BJ (cell line): ENCODE measurements at places on chromosomes 12 and 14.

GRCh38 chr14:58946431-58946830 lies 242.0 kb upstream of the DAAM1 start:
- no peak for DNase-seq

GRCh38 chr14:53368066-53368465 lies 214.9 kb upstream of the DDHD1 start:
- no peak for DNase-seq

DNA sequence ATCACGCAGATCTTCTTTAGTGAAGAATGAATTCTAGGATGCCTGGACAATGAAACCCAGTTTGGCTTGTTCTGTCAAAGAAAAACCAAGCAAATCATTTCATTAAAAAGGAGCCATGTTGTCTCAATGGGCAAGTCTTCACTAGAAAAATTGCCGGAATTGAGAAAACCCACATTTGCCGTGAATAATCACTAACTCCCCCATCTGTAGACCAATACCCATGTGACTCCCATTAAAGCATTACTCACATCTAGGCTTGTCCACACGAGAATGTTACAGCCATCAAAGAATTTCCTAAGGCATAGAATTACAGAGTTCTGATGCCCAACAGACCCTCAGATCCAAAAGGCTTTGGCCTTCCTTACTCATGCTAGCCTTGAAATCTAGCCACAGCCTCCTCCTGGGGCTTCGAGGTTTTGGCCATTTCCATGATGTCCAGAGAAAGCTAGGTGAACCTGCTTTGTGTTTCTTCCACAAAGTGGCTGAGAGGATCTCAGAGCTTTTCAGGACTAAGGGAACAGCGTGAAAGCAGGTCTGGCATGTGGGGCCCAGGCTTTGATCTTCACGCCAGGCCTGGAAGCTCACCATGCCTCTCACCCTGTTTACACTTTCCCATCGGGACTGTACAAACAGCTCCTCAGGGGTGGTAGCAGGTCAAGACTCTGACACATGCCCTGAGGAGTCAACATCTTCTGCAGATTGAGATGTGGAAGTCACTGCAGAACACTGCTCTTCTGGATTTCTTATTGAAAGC lies 12.1 kb downstream of the SLC7A8 start:
- peak; percentile 71 for DNase-seq

- no peak for DNase-seq
These were observed 13.3 kb upstream of the BDKRB2 start for GRCh38 chr14:96191353-96191752.

GRCh38 chr12:104478396-104479122 lies 21.8 kb downstream of the CHST11 start:
- DNase-seq = no peak

GRCh38 chr12:55074806-55075205 lies 51.4 kb upstream of the OR9K2 start:
- DNase-seq = no peak

DNA sequence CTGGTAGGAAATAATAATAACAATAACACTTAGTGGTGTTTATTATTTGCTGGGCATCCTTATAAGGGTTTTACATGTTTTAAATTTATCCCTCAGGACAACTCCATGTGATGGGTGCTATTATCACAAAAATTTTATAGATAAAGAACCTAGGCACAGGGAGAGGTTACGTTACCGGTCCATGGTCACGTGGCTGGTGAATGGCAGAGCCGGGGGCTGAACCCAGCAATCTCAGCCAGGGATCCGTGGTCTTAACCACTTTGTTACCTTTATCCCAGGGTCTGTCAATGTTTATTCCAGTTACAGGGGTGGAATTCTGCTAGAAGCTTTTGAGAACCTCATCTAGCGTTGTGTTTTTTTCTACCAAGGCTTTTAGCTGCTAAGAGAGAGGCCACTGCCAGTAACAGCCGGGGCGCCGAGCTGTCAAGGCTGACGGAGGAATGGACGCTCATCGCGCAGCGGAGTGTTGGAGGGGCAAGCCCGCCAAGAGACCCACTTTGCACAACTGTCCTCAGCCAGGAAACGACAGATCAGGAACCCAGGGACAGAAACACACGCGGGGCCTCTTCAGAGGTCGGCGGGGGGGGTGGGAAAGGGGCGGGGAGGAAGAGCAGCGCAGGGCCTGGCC lies 418 bp downstream of the AMN1 start:
- DNase-seq = no peak

- no peak for DNase-seq
These were observed 44.4 kb downstream of the IGF1 start for GRCh38 chr12:102435827-102436436.

DNA sequence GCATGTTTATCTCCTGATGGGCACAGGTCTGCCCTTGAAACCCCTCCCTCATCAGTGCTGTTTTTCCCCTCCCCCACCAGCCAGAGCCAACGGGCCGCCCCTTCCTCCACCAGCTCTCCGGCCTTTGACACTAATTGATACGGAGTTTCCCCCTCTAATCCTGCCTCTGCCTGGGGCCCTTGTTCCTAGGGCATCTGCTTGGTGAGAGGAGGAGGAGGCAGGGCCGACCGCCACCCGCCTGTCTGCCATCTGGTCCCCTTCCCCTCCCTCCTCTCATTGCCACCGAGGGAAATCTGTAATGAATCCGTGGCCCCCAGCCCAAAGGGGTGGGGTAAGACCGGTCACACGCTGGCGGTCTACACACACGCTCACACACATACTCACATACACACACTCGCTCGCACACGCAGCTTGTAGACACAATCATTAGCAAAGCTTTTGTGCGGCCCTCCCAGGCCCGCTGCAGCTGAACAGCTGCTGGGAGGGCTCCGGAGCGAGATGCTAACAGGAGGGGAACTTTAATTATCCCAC lies 27.4 kb downstream of the SRRM4 start:
- DNase-seq = no peak

GRCh38 chr14:40119321-40119720 lies 687.1 kb upstream of the FBXO33 start:
- no peak for DNase-seq

DNA sequence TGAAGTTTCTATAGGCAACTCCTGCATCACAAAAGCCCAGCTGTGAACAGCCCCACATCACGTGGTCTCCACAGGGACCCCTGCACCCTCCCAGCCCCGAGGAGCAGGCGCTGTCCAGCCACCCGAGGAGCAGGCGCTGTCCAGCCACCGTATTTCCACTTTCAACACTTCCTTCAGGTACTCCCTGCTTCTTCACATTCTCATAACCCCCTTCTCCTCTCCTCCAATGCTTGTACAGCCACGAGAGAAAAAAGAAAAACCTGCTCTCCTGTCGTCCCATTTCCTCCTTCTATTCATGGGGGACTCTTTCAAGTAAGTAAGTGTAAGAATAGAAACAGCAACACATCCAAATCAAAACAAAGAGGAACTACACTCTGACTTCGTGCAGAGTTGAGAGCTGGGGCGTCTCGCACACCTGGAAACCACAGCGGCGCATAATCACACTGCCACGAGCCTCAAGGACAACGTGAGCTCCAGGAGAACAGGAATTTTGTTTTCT lies 11.9 kb downstream of the CDC42BPB start:
- no peak for DNase-seq

DNA sequence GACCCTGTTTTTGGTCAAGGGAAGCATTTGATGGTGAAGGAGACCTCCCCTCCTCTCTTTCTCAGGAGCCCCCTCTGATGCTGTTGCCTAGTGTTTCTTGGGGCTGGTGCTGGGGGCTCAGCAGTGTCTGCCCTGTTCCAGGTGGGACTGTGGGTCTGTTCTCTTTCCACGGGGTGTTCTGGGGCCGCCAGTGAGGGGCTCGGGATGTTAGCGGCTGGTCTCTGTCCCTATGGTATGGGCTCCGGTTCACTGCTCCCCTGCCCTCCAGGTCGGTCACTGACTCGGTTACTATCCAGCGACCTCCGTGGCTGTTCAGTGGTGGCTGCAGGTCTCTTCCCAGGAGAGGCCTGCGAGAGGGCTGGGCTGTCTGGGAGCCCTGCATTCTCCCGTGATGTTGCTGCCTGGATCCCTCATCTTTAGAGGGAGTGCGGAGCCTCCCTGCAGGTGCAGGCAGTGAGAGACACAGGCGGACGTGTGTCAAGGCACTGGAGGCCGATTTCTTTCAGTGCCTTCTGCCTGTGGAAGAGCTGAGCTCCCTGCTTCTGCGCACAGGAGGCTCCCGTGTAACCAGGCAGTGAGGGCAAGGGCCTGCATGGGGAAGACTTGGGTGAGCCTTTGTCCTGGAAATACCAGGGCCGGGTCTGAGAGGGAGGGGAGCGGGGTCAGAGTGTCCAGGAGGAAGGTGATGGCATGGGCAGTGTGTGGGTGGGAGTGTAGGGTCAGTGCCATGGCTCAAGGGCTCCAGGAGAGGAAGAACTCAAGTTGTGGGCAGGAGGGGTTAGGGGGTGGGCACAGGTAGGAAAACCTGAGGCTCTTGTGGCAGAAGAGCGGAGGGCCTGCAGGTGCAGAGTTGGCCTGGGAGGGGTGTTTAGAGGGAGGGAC lies 362.6 kb downstream of the TMEM121 start:
- no peak for DNase-seq

GRCh38 chr14:104093366-104094055 lies 8.0 kb downstream of the ASPG start:
- DNase-seq = no peak

- no peak for DNase-seq
These were observed 12.6 kb upstream of the RNASE4 start for GRCh38 chr14:20671597-20672283.

DNA sequence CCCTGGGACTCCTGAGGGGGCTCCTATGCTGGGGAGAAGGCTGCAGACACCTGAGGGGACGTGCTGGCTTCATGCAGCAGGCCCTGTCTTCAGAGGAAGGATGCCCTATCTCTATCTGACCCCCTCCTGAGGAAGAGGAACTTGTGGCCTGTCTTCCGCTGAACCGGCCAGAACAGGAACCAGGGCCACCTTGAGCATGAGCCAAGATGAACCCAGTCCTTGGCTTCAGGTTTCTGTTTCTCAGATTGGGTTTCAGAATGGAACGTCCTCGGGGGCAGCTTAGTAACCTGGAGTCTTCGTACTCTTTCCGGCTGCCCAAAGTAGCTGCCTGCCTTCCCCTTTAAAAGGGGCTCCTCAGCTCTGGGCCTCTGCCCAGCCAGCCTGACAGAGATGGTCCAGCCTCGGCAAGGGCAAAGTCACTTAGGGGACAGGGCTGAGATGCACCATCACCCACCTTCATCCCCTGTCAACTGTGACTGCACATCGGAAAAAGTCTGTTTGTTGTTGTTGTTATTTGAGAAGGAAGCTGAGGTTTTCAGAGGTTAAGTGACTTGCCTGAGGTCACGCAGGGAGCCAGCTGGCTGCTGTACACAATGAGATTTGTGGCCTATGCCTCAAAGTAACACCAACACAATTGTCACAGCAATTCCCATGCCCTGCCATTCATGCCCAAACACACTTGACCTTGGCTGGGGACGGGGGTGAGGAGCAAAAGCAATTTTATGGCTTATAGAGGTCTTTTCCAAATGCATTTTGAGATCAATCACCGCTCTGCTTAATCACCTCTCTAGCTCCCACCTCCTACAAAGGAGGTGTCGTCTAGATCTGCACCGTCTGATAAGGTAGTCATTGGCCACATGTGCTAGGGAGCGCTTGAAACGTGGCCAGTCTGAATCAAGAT lies 13.4 kb downstream of the ASB2 start:
- no peak for DNase-seq

DNA sequence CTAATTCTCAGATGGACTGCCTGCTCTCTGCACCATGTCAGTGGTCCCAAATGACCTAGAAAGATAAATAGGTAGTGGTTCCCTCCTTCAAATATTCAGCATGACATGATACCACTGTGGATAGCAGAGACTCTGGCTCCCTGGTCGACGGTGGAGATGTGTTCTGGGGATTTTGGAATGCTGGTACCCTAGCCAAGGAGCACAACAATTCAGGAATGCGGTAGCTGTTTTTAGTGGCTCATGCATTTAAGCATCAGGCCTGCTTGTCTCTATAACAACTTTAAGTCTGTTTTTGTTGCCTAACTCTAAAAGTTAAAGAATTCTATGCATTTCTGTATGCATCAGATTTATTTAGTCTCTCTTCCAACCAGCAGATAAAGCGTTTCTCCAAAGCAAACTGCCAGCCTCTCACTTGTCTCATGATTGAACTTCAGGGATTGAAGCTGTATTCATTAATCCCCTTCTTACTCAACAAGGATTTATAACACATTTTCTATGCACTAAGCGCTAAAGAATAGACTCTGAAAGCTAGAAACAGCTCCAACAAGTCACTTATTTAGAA lies 164.9 kb upstream of the BMP4 start:
- DNase-seq = no peak

GRCh38 chr12:84072961-84073360 lies 839.6 kb downstream of the SLC6A15 start:
- no peak for DNase-seq
